Cardiac ventricle fibroblast (primary cell): ENCODE measurements at places on chromosomes 1 and 21. TPM values are rescaled to one million over a fixed set of nuclear protein-coding genes. Genes with fewer than 3 reads are reported as not detected.

COL24A1 gene
- total RNA-seq = 0.62 and 1.3 TPM in 2 replicates

RHBG gene
- 0.10 TPM in 1 of 2 replicates, not detected in the other for total RNA-seq

OR14K1 gene
- not detected in 2 replicates for total RNA-seq

CLDN8 gene
- not detected in 2 replicates for total RNA-seq

ANKRD65 gene
- 0.20 and 1.00 TPM in 2 replicates for total RNA-seq

RPE65 gene
- total RNA-seq = not detected in 2 replicates

MYBPHL gene
- not detected in 2 replicates for total RNA-seq

NTNG1 gene
- total RNA-seq = 0.12 TPM in 1 of 2 replicates, not detected in the other

SDC3 gene
- 74.8 and 90.7 TPM in 2 replicates for total RNA-seq
